Stimulated activated CD8-positive, alpha-beta memory T cell treated with anti-CD3 and anti-CD28 coated beads, Interleukin-4, amount 100 ng/mL, for 4 hours (primary cell): ENCODE measurements at places on chromosomes 4 and X.

DNA sequence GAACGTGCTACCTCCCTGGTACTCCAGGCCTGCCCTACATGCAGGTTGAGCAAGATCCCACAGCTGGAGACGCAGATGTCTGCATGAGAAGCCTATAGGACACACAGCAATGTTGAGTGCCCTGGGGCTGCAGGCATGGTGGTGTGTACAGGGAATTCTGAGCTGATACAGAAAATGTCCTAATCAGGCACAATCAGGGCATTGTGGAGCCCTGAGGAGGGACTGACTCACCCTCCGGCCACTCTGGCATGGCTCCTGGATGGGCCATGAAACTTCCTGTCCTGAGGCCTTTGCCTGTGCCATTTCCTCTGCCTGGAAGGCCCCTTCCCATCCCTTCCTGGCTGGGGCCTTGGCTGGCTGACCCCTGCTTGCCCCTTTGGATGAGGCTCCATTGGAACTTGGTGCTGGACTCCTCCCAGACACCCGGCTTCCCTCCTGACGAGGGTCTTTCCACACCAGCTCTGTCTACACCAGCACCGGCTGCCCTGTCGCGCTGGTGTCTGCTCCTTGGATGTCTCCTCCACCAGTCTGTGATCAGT is 16.7 kb upstream of the AFAP1 start:
- no peak for DNase-seq

DNA sequence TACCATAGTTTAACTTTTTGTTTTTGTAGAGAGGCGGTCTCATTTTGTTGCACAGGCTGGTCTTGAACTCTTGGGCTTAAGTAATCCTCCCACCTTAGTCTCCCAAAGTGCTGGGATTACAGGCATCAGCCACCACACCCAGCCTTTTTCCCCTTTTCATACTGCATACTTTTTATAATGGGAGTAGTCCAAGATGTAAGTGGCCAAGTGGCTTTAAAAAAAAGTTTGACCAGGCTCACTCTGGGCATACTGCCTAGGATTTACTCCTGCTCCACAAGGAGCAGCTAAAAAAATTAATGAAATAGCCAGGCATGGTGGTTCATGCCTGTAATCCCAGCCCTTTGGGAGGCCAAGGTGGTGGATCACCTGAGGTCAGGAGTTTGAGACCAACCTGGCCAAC is 6.0 kb downstream of the GRSF1 start:
- DNase-seq = no peak

- DNase-seq = no peak
These were observed 173.7 kb downstream of the AREG start for GRCh38 chr4:74618659-74619058.

DNA sequence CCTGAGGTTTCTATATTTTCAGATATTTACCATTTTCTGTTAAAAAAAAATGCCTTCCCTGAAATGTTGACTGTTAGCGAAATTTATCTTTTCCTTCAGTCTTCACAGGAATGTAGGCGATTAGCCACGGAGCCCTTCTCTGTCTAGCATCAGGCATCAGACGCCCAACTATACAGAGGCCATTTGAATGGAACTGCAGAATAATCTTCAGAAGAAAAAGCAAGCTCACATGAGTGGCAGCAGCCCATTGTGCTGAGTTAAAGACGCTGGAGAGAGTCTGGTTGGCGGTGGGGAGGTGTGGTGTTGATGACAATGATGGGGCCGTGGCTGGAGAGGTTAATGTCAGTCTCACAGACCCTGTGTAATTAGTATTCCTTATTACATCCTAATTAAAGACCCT is 196.8 kb upstream of the LEF1 start:
- no peak for DNase-seq

- DNase-seq = no peak
These were observed 52.7 kb upstream of the FAT4 start for GRCh38 chr4:125262079-125262478.

DNA sequence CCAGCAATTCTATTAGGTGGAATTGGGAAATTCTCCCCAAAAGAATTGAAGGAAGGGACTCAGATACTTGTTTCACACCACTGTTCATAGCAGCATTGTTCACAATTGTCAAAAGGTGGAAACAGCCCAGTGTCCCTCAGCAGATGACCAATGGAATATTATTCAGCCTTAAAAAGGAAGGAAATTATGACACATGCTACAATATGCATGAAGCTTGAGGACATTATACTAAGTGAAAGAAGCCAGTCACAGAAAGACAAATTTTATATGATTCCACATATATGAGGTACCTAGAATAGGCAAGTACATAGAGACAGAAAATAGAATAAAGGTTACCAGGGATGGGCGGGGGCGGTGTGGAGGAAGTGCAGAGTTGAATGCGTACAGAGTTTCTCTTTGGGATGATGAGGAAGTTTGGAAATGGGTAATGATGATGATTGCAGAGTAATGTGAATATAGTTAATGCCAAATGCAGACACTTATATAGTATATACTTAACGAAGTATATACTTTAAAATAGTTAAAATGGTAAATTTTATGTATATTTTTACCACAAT is 29.6 kb downstream of the DOCK11 start:
- no peak for DNase-seq

DNA sequence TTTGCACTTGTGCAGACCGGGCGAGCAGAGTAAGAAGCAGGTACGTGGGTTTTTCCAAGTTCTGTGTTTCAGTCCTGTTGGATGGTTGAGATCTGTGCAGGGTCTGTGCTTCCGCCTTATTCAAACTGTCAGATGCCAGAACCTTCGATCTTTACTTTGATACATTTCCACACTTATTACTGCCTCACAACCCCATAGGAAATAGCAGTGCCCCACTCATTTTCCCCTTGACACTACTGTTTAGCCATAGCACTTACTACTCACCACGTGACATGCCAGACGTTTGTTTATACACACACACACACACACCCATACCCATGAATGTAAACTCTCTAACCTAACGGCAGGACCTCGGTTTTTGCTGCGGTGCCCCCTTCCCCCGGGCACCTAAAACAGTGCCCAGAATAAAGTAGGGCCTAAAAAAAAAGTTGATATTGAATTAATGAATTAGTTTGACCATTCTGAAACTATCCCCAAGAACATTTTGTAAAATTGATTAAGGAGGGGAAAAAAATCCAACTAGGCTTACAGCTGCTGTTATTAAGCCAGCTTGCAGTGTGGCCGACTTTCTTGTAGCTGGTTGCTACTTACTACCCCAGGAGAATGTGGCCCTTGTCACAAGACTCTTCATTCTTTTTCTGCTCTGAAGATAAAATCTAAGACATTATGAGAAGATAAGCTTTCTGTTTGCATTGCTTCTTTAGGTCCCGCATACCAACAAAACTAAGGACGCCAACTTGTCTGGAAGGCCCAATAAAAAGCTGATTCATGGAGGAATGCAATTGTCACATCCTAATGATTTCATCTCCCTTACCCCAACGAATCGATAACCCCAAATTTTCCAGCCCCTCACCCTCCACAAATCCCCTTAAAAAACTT is 704 bp upstream of the SEPSECS start:
- no peak for DNase-seq
